ENCODE measurements at places on chromosomes 5 and 9.

- DNase-seq: no peak
Observed at GRCh38 chr9:130292106-130292505, 26.5 kb downstream of the HMCN2 start.

DNA sequence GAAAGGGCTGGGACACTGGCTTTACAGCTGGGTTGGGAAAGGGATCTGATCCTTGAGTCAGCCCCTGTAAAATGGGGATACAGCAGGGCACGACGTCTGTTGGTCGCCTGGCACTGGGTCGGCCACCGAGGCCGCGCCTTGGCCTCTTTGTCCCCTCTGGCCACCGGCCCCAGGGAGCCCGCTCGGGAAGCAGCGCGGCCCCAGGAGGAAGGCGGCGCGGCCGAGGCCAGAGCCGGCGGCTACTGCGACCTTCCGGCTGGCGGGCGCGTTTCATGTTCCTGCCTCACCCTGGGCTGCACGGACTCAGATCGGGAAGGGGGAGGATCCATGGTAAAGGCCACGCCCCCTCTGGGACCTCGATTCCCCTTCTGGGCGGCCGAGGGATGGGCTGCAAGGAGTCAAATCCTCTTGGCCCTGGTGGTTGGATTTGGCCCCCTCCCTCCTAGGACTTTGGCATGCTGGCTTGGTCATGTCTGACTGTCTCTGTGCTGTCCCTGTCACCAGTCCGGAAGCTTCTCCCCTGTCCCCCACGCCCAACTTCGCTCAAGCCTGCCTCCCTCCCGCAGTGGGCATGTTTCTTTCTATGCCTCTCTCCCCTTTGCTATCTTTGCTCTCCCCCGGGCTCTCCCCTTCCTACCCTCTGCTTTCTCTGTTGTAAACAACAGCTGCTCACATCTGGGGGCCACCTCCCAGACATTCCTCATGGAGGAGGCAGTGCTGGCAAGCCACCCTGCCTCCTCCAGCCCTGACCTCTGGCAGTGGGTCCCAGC lies 25.8 kb downstream of the FPGS start:
- DNase-seq: no peak

GRCh38 chr9:129011761-129012181 lies 16.4 kb downstream of the SH3GLB2 start:
- no peak for DNase-seq

DNA sequence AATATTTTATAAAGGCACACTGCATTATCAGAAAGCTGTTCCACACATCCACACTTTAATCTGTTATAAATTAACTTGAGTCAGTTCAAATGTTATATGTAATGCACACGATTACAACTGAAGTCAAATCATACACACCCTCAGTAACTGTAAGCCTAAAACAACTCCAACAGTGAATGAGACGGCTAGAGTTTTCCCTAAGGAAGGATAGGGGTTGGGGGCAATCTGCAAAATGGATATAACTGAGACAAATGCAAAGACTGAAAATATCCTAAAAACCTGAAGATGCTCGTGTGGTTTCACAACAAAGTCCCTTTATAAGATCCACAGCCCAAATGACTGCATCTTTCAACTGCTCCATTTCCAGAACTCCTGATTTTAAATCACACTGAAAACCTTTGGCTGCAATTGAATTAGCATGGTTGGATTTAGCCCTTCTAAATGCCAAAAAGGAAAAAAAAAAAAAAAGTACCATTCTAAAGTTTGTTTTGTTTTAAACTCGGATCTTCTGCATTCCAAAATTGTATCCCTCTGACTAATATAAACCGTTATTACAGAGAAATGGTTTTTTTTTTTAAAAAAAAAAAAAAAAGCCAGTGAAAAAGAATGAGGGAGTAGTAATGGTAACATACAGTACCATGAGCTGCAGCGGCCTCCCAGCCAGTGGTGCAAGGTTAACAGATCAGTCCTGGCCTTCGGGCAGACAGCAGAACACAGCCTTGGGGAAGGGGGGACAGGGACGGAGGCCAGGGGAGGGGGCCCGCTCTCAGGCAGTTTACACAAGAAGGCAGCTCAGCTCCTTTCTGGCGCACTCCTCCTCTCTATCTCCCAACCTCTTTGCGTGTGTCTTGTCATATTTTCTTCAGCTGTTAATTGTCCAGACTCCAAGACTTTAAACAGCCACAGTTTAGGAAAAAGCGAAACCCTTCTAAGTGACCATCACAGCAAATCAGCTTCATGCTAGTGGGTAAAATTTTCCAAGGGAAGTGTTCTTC lies 166.1 kb downstream of the BNC2 start:
- DNase-seq: no peak

DNA sequence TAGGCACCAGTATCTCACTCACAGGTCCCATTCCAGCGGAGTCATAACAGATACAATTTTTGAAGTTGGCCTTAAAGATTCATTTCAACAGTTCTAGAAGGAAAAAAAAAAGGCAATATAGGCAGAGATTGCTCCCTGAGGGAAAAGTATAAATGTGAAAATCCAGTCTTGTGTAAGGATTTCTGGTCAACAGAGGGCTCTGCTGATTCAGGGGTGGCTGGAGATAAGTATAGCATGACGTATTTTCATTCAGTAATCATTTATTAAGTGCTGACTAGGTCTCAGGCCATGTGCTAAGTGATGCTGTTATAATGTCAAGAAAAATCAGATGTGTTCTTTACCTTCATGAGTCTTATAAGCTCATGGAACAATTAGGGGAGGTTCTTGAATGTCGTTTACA lies 377.3 kb upstream of the MEF2C start:
- DNase-seq: no peak

DNA sequence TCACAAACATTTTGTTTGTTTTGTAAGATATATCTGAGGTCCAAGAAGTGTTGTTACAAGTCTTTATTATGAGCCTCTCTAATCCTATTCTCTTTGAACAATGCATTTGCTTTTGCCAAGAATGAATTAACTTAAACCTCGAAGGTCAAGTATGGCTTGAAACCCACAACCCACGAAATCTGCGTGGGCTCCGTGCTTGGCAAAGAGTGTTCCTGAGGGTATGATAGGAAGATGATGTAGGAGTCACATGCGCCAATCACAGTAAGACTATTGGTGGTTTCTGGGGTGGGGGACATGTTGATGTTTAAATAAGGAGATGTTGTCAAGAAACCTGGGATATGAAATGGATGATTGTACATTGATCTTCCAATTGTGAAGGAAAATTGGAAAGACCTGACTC lies 330.8 kb upstream of the RFX3 start:
- no peak for DNase-seq

- no peak for DNase-seq
Observed at GRCh38 chr9:114351932-114352331, 22.3 kb downstream of the ORM2 start.

DNA sequence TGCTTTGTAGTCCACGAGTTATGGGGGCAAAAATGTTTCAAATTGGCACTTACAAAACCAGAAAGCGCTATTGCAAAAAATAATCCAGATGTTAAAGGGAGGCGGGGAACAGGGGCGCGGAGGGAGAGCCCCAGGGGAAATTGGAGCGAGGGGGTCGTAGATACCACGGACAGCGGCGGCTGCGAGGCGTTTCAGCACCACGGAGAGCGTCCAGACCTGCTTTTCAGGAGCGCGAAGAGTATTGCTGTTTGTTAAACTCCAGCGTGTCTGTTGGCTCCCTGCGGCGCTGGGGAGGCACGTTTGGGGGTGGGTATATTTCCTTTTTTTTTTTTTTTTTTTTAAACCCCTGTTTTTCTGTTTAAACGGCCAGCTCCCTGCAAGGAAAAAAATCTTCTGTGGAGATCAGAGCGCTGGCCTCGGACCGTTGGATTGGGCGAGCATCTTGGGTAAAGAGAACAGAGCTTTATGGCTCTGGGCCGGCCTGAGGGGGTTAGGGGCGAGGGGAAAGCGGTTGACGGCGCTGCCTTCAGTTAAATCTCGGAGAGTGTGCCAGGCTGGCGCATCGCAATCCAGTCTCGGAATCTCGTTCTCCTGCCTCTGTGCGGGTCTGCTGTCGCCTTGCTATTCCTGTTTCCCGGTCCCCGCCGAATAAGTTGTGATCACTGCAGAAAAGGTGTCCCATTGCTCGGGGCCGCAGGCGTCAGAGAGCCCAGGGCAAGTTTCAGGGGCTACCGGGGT lies at the start of gene GLRA1:
TSS of gene GLRA1 (minus strand) at position 288 of the 738 bp plus-strand sequence. CDS start 302 bp downstream, outside the sequence.
- peak; percentile 6 for DNase-seq

DNA sequence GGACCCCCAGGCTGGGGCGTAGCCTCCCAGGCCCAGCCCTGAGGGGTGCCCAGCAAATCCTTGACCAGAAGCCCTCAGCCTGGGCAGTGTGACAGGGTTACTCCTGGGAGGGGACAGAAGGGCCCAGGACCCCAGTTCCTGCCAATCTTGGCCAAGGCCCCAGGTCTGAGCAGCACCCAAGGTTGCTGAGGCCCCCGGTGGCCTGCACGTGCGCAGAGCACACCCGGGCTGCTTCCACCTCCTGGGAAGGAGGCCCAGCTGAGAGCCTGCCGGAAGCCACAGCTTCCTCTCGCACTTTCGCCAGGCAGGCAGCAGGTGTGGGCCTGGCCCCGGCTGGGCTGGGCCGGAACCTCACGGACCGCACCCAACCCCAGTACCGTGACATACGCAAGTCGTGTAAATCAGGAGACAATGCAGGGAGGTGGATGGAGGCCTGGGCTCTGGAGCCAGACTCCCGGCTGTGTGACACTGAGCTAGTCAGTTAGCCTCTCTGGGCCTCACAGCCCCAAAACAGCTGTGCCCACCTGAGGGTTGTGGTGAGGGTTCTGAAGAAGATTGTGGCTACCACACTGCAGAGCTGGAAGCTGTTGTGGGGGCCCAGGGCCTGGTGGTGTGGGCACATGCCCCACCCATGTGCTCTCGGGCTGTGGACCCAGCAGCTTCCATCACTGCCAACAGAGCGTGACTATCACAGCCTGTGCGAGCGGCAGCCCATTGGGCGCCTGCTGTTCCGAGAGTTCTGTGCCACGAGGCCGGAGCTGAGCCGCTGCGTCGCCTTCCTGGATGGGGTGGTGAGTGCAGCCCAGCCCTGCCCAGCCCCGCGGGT lies 5.1 kb downstream of the GRK6 start:
- no peak for DNase-seq

- no peak for DNase-seq
Observed at GRCh38 chr5:174777583-174777982, 53.2 kb downstream of the MSX2 start.

GRCh38 chr5:121982146-121982892 lies 20.5 kb downstream of the SRFBP1 start:
- DNase-seq: no peak

Measured in activated naive CD4-positive, alpha-beta T cell (primary cell).